ENCODE measurements at places on chromosomes 2 and 18.

- DNase-seq: no peak
Observed at GRCh38 chr2:9907402-9907801, 44.1 kb upstream of the GRHL1 start.

GRCh38 chr18:24790347-24790746 is 329.9 kb downstream of the HRH4 start:
- no peak for DNase-seq

- no peak for DNase-seq
Observed at GRCh38 chr18:21636769-21637168, 24.7 kb downstream of the SNRPD1 start.

GRCh38 chr2:232777276-232777675 is 911 bp upstream of the KCNJ13 start:
- no peak for DNase-seq

DNA sequence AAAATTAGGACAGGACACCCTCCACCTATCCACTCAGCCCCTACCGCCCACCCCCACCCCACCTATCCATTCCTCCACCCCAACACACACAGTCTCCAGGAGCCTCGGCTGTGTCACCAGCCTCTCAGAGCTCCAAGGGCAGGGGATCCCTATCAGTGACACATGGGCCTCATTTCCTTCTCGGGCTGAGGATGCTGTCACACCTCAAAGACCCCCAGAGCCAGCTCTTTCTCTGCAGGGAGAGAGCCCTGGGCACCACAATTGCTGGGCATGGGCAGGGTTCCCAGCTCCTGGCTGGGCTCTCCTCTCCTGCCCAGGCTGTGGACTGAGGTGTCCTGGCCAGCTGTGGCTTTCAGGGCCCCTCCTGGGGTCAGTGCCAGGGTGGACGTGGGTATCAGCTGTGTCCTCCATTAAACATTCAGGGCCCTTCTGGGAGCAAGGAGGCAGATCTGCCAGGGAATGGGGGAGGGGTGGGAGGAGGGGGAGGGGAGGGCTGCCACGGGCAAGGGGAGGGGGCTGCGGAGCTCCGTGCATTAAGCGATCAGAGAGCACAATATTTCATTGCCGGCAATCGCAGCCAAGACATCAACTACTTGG is 14.3 kb upstream of the ECEL1 start:
- no peak for DNase-seq

DNA sequence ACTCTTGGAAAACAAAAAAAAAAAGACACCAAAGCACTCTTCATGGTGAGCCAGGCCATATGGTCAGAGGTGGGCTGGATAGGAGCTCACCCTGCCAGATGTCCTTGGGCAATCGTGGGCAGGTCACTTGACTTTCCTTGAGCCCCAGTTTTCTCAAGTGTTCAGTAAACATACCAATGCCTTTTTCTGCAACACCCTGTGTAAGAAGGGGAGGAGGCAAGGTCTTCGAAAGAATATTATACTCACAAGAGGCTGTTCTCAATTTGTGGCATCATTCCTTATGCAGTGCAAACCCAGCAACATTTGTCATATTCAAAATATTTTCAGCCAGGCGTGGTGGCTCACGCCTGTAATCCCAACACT is 22.9 kb upstream of the TMEM87B start:
- no peak for DNase-seq

DNA sequence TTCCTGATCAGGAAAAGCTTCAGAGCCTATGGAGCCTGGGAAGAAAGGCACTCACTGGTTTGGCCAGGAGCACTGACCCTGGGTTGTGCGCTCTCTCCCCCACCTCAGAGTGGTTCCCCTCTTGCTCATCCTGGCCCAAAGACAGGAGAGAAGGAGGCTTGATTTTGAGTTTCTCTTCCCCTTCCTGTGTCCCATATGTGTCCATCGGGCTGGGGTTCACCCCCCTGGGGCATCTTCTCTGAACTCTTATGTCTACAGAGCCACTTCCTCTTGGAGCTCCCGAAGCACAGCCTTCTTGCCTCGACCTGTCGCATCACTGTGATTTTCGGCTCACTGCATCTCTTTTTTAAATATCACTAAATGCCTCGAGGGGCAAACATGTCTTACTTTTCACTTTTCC is 692.3 kb downstream of the RNF144A start:
- no peak for DNase-seq
